ENCODE measurements at places on chromosomes 3 and 15.

DNA sequence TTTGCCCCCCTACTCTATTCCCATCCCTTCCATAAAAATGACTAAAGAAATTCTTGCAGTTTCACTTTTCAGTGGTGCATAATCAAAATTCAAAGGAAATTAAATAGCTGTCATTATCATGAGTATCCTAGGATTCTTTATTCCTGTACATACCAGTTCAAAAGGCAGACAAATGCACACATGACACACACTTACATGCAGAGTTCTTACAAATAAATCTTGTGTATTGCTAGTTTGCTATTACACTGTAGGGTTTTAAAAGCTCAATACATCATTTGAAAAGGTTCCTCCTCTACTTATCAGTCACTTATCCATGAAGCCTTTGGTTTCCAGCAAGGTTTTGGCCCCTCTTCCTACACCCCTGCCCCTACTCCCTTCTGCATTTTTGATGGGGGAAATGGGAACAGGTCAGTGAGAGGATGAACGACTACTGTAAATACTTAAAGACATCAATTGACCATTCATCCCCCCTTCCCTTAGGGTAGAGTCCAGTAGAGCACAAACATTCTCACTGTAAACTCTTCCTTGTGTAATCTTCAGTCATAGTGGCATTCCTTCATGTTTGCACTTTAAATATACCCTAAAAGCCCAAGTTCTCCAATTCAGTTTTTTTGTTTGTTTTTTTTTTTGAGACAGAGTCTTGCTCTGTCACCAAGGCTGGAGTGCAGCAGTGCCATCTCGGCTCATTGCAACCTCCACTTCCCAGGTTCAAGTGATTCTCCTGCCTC, 92.6 kb downstream of the SUCLG2 start:
- no peak for DNase-seq

DNA sequence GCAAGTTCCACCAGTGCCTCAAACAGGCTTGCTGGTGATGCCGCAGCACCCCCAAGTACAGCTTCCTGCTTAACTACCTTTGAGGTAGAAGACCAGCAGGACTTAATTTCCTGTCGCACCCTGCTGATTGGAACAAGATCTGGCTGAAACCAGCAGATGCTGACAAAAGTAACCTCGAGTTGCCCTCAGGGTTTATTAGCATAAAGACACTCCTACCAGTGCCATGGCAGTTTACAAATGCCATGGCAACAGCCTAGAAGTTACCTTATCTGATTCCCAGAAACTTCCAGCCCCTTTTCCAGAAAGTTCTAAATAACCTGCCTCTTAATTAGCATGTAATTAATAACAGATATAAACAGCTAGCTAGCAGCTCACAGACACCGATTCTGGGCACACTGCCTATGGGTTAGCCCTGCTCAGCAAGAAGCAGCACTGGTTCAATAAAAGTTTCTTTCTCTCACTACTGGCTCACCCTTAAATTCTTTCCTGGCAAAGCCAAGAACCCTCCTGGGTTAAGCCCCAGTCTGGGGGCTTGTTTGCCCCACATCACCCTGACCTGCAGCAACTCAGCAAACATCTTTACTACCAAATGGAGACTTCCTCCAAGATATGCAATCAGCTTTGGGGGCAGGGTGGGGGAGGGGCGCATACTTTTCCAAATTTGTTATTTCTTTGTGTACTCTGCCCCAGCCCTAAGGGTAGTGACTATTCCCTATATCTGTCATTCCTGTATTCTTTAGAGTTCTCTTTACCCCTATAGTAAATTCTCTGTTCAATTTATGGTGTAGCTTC, 54.2 kb downstream of the MAP4 start:
- DNase-seq, result no peak

DNA sequence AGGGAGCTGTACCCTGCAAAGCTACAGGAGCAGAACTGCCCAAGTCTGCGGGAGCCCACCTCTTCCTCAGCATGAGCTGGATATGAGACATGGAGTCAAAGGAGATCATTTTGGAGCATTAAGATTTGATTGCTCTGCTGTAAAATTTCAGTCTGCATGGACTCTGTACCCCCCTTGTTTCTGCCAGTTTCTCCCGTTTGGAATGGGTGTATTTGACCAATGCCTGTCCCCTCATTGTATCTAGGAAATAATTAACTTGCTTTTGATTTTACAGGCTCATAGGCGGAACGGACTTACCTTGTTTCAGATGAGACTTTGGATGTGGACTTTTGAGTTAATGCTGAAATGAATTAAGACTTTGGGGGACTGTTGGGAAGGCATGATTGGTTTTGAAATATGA, 18.3 kb downstream of the RNF13 start:
- no peak for DNase-seq

DNA sequence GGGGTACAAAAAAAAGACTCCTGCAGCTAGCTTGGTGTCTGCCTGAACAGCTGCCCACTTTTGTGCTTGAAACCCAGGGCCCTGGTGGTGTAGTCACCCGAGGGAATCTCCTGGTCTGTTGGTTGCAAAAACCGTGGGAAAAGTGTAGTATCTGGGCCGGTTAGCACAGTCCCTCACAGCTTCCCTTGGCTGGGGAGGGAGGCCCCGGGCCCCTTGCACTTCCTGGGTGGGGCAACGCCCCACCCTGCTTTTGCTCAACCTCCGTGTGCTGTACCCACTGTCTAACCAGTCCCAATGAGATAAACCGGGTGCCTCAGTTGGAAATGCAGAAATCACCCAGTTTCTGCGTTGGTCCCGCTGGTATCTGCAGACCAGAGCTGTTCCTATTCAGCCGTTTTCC, 211.7 kb upstream of the ZPLD1 start:
- no peak for DNase-seq

DNA sequence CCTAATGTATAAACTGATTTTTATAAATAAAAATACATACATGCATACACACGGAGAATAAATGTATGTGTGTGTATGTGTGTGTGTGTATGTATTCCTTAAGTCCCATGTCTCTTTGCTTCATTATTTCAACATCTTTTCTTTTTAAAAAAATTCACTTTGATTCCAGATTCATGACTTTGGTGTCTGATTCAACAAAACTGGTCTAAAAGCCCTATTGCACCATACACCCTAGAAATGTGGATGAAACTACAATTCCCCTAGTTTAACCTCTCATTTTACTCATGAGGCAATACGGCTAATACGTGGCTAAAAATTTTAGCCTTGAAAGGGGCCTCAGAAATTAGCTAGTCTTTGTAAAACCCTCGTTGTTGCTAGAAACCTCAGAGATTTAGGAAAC, 228.1 kb downstream of the ADAMTS9 start:
- no peak for DNase-seq

GRCh38 chr3:36911990-36912804, 32.7 kb downstream of the TRANK1 start:
- no peak for DNase-seq

- DNase-seq, result no peak
These were observed 77.6 kb downstream of the ST8SIA2 start for GRCh38 chr15:92471288-92471687.

DNA sequence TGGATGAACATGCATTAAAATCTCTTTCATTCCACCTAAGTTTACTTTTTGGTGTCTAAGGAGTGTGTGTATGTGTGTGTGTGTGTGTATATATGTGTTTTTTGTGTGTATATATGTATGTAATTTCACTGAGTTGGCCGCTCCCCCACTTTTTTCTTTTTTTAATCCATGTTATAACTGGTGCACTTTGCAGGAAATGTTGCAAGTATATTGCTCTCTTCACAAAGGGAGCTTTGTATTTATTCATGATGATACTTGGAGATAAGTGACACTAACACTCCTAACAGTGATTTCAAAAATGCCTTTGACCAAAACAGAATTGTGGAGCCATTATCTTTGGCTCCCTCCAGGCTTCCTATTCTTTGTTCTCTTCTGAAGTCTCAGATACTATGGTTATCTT, 95.8 kb downstream of the FNDC3B start:
- no peak for DNase-seq

DNA sequence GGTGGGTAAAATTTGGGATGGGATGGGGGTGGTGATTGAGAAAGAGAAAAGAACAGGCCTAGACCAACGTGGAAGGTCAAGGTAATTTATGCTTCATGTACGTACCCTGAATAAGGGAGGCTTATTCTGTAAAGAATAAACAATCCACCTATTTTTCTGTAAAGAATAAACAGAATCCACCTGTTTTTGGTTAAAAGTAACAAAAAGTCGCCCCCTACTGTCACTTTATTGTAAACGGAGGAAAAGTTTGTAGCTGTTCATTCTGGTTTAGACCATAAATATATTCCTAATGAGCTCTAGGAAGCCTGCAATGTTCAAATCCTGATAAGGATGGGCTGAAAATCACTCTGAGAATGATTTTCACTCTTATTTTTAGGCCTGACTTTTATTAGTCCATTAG, 23.5 kb upstream of the SQOR start:
- no peak for DNase-seq

DNA sequence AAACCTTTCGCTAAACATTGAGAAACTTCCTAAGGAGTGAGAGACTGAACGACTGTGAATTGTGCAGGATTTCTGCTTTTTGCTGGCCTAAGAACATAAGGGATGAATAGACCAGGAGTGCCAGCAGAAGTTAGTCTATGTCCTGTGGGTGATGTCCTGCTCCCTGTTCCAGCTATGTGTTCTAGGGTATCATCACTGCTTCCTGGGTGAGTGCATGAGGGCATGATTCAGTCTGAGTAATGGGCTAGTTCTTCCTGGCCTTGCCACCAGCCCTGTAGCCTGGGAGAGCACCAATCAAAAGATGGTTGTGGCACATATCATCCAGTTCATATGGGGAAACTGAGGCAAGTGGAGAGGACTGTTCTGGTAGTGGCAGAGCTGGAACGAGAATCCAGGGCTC, 153.9 kb upstream of the TPM1 start:
- DNase-seq, result no peak

DNA sequence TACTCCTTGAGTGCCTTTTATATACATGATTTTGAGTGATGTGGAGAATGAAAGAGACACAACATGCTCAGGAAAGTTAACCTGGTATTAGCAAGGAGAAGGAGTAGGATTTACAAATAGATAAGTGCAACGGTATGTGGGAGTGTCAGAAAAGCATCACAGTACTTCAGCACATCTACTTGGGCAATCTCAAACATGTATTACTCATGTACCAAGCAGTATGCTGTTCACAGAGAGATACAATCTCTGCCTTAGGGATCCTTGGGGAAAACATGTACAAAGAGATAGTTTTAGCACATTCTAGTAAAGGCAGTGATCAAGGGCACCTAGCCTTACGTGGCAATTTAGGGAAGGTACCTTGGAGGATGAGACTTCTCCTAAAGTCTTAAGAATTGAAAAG, 146.5 kb downstream of the FILIP1L start:
- no peak for DNase-seq

GRCh38 chr3:115859002-115859807, 235.9 kb downstream of the GAP43 start:
- no peak for DNase-seq

DNA sequence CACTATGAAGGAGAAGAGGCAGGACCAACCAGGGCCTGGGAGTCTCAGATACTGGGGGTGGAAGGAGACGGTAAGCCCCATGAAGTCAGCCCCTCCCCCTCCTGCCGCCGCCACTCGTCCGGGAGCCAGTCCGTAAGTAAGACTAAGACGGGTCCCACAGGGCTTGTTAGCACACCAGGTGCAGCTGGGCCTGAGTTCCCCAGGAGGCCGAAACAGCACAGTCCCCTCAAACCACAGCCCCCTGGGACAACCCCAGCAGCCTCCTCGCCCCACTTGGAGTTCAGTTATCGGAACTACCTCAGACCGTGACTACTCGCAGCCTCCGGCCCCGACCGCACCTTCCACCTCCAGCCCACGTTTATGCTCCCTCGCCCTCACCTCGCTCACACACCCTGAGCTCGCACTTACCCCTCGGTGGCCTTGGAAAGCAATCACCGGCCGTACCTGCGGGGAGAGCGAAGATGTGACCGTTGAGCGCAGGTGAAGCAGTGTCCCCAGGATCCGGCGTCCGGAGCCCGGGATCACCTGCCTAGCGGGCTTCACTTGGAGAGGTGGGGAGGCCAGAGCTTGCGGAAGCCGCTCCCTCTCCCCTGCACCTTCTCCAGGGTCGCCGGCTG, 557 bp downstream of the ELL3 start:
- DNase-seq, result no peak

GRCh38 chr3:181369637-181370036, 342.1 kb upstream of the SOX2 start:
- no peak for DNase-seq

DNA sequence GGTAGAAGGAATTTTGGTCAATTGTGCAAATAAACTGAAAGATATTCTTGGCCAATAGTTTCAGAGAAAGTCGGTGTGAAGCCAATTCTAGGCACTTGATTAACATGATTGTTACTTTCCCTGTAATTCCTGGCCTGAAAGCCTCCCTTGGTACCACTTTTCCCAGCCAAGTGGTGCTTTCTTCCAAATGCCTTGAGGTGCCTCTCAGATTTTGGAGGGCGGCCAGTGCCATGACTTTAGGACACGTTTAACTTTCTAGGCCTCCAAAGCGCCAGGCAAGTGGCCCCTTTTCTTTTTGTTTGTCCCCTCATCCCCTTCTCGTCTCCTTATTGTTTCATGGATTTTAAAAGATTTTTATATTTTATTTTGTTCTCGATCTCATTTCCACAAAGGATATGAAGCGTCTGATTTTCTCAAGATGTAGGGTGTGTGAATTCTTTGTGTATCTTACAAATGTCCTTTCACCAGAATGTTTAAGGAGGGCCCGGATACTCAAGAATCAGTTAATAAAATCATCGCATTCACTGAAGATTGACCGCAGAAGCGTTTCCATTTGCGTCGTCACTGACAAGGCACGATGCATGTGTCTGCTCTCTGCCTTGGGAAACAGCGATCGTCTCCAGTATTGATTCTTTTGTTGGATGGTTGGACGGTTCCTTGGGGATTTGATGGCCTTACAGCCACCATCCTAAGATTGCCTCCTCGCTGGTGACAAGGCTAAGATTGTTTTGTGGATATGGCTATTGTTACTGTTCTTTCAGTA, 87.8 kb downstream of the ASB7 start:
- DNase-seq, result no peak

GRCh38 chr3:40340541-40341170, 31.1 kb downstream of the EIF1B start:
- DNase-seq, result no peak

- DNase-seq, result no peak
These were observed 3.9 kb downstream of the TSC22D2 start for GRCh38 chr3:150411976-150412375.

DNA sequence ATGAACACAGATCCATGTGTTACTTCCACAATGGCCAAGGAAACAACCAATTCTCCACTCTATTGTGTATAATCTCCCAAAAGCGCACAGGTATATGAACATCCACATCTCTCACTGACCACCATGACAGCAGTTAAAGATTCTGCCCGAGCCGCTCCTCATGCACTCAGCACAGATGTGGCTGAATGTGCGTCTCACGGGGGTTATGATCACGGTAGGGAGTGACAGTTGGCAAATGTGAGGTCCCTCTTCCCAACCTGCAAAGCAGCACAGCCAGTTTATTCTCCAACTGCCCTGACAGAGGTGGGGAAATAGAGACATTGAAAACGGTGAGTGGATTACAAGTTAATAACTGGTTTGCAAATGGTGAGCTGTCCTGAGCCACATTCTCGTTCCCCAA, 17.6 kb downstream of the FOXP1 start:
- DNase-seq, result no peak

DNA sequence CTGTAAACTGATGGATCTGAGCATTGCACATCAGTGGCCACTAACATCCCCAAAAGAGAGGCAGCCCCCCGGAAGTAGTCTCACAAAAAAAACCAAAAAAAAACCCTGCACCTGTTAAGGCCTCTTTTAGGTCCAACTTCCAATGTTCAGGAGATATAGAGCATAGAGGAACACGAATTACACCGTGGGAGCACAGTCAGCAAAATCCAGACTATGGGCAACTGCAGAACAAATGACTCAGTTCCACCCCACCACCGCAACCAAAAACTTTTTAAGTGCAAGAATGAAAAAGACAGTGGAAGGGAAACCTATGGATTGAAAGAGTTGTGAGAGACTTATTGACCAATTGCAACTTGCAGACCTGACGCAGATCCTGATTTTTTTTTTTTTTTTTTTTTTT, 42.2 kb upstream of the NR2E3 start:
- no peak for DNase-seq
